Esophagus muscularis mucosa (tissue), 4 donors: ENCODE measurements at places on chromosomes 11 and 22. TPM values are rescaled to one million over a fixed set of nuclear protein-coding genes. Genes with fewer than 3 reads are reported as not detected.

DNA sequence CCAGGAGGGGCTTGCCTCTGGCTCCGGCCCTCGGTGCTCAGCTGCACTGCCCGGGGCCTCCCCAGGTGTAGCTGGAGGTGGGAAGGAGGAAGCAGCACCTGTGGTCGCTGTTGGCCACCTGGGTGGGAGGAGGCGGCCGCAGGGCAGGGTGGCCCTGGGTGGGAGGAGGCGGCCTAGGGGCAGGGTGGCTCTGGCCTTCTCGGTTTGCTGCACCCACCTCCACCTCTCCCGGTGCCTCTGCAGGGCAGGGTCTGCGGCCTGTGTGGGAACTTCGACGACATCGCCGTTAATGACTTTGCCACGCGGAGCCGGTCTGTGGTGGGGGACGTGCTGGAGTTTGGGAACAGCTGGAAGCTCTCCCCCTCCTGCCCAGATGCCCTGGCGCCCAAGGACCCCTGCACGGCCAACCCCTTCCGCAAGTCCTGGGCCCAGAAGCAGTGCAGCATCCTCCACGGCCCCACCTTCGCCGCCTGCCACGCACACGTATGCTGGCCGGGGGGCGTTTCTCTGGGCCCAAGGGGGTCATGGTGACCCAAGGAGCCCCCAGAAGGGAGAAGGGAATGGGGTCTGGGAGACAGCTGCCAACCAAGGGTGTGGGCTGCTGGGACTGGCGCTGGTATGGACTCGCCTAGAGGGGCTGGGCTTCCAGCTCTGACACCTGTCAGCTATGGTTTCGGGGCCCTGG lies 20.6 kb downstream of the MUC5AC start:
- no peak for DNase-seq

GRCh38 chr11:15875943-15876342 lies 480.4 kb downstream of the SOX6 start:
- no peak for DNase-seq

- no peak for DNase-seq
Observed at GRCh38 chr22:40928657-40929056, 22.5 kb upstream of the RBX1 start.

GRCh38 chr11:132777067-132777975 lies 755.0 kb downstream of the OPCML start:
- DNase-seq, result peak; percentile 55

B4GALNT4 gene
- 12.0 TPM for total RNA-seq

GRCh38 chr11:104343578-104343977 lies 179.6 kb upstream of the PDGFD start:
- DNase-seq, result no peak

GRCh38 chr22:45680932-45681700 lies 9.5 kb downstream of the ATXN10 start:
- DNase-seq, result no peak

- no peak for DNase-seq
Observed at GRCh38 chr22:17477391-17477833, 85.9 kb upstream of the SLC25A18 start.

DNA sequence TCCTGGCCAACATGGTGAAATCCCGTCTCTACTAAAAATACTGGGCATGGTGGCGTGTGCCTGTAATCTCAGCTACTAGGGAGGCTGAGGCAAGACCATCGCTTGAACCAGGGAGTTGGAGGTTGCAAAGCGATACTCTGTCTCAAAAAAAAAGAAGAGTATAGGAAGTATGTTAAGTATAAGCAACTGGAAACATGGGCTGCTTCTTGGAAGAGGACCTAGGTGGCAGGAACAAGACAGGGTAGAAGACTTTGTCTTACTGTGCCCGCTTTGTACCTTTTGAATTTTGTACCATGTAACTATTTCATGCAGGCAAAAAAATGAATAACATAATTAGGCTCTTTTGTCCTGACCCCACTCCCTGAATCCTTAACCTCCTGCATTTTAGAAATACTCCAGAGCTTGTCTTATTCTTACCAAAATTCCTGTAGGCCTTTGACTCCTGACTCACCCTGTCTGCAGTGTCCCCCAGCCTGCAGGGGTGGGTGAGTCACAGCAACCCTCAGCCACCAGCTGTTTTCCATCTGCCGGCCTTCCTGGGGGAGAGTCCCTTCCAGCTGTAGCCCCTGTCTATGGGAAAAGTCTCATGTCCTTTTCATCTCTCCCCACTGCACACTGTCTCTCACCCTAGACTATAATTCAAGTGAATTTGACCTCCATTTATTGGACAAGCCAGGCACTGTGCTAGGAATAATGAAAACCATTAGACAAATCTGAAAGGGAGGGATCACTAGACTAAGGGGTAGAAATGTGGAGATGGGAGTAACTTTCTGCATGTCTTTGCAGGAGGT lies 41.8 kb downstream of the TXN2 start:
- DNase-seq, result no peak

DNA sequence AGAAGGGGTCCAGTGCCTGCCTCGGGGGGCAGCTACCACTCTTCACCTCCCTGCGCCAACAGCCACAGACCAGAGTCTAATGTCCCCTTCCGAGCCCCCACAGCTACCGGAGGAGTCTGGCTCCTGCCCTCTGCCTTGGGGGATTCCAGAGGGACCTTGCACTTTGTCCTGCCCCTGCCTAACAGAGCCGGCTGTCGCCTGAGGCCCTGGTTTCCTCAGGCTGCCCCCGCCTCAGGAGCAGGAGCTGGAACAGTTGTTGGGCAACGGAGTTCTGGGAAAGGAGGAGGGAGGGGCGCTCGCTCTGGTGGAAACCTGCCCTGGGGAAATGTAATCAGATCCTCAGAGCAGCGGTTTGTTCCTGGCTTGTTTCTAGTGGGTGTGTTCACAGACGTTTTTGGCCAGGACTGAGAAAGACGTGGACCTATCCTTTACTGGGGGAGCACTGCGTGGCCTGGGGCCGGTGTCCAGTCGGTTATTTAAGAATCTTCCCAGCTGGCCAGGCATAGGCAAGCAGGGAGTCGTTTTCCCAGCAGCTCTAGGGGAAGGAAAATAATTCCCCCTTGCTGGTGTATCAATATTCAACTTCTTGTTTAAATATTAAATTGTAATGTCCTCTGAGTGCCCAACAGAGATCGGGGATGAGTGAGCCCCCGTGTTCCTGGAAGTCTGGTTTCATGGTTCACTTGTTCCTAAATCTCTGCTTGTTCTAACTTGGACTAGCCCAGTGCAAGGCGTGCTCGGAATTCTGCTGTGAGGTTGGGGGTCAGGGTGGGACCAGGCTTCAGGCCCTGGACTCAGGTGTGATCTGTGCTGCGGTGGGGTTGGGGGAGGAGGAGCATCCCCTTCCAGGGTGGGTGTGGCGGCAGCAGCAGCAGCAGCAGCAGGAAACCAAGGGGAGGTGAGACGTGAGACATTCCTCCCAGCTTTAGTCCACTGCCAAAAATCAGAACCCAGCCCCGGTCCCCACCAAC lies 32.1 kb downstream of the A4GALT start:
- DNase-seq, result peak; percentile 98

LARGE2 gene
- total RNA-seq, result not detected

PGA3 gene
- total RNA-seq, result not detected

MRGPRE gene
- total RNA-seq, result not detected

GRCh38 chr11:128965485-128965884 lies 22.8 kb upstream of the TP53AIP1 start:
- no peak for DNase-seq

DNA sequence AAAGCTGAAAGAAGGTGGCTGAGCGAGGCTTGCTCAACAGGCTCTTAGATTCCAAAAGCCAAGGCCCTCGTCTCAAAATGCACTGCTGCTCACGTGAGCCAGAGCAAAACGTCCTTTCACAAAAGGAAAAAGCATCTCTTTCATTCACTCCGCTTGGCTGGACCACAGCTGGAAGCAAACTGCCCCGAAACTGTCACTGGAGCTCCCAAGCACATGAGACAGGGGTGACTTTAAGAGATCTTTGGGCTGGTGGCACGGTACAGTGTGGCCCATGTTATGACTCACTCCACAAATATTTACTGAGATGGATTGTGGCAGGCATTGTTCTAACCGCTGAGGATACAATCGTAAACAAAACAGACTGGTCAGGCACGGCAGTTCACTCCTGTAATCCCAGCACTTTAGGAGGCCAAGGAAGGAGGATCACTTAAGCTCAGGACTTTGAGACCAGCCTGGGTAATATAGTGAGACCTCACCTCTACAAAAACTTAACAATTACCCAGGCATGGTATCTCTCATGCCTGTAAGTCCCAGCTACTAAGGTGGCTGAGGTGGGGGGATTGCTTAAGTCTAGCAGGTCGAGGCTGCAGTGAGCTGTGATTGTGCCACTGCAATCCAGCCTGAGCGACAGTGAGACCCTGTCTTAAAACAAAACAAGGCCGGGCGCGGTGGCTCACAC lies 3.6 kb downstream of the PLA2G6 start:
- no peak for DNase-seq

DNA sequence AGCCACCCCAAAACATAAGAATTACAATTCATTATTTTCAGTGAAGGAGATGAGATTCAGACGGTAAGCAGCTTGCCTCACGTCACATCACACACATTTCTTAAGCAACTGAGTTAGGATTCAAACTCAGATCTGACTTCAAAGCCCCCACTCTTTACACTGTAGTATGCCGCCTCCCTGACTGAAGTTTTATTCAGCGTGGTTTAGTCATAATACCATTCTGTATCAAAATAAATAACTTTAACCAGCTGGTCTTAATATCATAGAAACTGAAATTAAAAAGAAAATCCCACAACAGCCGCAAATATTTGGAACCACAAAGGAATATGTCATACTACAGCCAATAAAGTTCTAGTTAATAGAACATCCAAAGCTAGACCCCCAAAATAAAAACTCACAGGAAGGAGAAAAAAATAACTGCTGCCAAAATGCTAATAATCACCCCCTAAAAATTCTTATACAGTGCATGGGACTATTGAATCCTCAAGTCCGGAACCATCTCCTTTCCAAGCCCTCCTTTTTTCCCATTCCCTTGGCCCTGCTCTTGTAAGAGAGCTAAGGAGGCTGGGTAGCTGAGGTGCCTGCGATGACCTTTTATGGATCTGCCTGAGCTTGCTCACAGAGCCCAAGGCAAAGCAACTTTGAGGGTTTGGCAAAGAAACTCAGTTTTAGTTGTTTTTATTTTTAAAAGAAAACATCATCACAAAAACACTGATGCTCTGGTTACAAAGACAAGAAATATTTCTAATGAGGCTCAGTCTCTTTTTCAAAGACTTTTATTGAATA lies 334.5 kb downstream of the TTC28 start:
- no peak for DNase-seq

DNA sequence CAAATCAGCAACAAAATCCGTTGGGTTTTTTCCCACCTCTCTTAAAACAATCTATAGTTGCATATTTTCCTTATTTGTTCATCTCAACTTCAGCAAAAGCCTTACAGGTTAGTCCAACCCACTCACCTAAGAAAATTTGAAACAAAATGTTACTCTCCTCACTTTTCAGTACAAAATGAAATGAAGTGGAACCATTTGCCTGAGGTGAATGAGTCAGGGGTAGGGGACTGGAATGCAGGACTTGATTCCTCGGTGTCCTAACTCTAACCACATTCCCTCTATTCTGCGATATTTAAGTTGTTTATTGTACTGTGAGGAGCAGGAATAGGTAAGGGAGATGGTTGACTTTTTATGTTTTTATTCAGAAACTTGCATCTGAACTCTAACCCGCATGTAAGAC lies 16.4 kb downstream of the ATP5MG start:
- no peak for DNase-seq

GRCh38 chr11:12087075-12088004 lies 23.1 kb upstream of the MICAL2 start:
- DNase-seq, result no peak

DNA sequence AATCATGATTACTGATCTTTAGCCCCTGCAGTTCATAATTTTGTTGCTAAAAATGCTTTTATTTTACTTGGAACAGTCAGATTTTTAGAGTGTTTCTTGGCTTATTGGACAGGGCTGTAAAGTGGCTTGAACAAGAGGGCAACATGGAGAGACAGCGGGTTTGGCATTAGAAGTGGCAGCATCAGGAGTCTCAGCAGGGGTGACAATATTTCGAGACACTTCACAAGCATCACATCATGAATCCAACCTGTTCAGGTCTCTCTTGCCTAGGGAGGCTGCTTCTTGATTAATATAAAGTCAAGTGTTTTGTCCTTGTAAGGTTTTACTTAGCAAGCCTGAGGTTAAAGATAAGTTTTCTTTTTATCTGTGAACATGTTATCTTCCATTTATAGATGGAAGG lies 2249.5 kb downstream of the LRRC4C start:
- DNase-seq, result no peak

DNA sequence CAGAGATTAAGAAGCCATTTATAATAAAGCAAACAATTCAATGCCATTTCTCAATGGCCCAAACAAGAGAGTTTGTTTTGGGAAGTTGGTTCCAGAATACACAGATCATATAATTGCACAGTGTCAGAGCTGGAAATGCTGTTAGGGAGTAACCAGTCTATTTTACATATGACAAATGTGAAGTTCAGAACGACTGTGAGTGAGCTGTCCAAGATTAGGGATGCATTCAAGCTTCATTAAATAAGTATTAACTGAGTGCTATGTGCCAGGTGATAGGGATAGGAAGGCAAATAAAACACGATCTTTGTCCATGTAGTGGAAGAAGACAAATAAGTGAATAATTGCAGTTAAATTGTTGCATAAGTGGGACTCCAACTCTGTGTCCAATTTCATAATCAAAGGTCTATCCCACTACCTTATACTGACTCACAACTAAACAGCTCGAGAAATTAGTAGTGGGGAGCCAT lies 33.1 kb upstream of the PICALM start:
- no peak for DNase-seq

DNA sequence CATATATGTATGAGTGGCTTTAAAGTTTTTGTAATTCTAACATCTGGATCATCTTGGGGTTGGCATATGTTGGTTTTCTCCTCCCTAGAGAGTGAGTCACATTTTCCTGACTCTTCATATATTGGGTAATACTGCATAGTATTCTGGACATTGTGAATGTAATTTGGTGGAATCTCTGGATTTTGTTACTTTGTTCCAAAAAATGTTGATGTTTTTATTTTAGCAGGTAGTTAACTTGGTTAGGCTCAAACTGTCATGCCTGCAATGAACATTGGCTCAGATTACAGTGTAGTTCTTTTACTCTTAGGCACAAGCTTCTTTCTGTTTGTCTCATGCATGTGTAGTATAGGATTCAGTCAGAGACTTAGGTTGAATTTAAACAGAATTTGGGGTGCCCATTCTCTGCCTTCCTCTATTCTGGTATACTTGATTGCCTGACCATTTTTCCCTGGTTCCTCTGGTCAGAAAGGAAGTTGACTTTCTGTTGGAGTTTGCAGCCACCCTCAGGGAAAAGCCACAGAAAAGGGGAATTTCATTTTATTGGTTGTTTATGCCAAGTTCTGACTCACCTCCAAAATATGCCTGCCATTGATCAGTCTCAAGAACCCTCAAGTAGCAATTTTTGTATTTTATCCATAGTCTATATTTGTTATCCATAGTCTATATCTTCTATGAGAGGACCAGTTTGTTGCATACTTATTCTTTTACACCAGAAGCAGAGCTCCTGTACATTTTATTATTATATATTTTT lies 151.7 kb downstream of the UVRAG start:
- DNase-seq, result no peak

GRCh38 chr11:66720223-66720898 lies 8.7 kb downstream of the SPTBN2 start:
- DNase-seq, result no peak

GRM5 gene
- total RNA-seq, result not detected

GRCh38 chr22:43828725-43828997 lies 16.6 kb upstream of the EFCAB6 start:
- no peak for DNase-seq

- DNase-seq, result no peak
Observed at GRCh38 chr11:118641397-118642019, 34.1 kb downstream of the PHLDB1 start.

- no peak for DNase-seq
Observed at GRCh38 chr11:116215471-116216113, 557.2 kb downstream of the BUD13 start.
